ENCODE measurements at places on chromosomes 7 and 10. TPM values are rescaled to one million over a fixed set of nuclear protein-coding genes. Genes with fewer than 3 reads are reported as not detected.

SHH gene
- total RNA-seq: 1.6 TPM

ACHE gene
- 2.6 TPM for total RNA-seq

SEMA3E gene
- total RNA-seq: 883 TPM

AEBP1 gene
- 55.0 TPM for total RNA-seq

ARPC1B gene
- total RNA-seq: 49.7 TPM

TMEM196 gene
- total RNA-seq: not detected

KCND2 gene
- 0.63 TPM for total RNA-seq

EPO gene
- 0.35 TPM for total RNA-seq

CYP3A4 gene
- total RNA-seq: not detected

INMT gene
- 3.3 TPM for total RNA-seq

CLDN4 gene
- total RNA-seq: 9.7 TPM

AOAH gene
- 0.59 TPM for total RNA-seq

SORCS3 gene
- not detected for total RNA-seq
